ENCODE measurements at places on chromosomes 2 and 18.

GRCh38 chr2:115484486-115484885 is 1042.0 kb downstream of the DPP10 start:
- no peak for DNase-seq

GRCh38 chr2:151358166-151358970 is 976 bp downstream of the TNFAIP6 start:
- DNase-seq, result no peak

DNA sequence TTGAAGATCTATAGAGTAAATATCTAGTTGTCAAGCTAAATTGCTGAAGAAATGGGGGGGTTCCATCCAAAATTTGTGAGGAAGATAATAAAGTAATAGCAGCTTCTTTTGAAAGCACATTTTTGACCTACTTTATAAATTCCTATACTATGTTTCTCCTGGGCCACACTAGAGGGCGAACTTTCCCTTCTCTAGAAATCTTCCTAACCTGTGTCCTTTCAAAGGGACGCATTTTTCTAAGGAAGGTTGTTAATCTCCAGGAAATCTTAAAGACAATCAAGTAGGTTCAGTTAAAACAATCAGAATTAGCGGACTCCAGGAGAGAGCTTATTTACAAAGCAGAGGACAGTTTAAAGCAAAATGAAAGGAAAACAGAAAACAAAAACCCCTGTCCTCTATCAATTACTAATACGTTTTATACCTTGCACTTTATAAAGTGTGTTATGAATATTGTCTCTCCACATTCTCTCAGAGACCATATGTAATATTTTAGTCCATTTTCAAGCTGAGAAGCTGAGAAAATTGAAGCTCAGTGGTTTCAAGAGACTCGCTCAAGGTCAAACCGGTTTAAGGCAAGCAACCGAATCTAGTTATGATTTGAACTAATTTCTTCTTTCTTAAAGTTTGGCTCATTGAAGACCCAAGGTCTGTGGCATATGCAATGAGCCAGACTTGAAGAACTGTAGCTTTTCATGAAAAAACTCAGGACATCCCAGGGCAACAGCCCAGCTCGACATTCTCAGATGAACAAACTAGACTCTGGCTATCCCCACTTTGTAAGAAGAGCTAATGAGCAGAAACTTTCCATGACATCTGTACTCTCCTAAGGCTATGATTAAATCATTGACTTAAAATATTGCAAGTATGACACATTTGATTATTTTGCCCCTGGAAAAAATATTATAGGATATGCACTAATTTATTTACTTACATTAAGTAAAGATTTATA is 273.6 kb downstream of the PAX3 start:
- no peak for DNase-seq

DNA sequence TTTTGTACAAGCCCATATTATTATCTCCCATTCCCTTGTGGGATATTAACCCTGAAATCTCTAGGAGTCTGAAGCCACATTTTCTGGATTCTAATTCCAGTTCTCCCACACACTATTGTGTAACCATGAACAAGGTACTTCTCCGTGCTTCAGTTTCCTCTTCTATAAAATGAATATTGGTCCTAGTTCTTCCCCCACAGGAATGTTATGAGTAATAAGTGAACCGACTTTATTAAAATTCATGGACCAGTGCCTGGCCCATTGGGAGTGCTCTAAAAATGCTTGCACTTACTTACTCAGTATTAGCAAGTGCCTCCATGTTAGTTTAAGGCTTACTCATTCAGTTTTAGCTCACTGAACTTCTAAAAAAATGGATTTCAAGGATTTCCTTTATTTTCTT is 1.4 kb upstream of the ACMSD start:
- DNase-seq, result no peak

- no peak for DNase-seq
These were observed 150.6 kb downstream of the RIF1 start for GRCh38 chr2:151560289-151560688.

Measured in T-helper 1 cell (primary cell).